Neural crest cell (in vitro differentiated cells): ENCODE measurements at places on chromosomes 2 and 18.

DNA sequence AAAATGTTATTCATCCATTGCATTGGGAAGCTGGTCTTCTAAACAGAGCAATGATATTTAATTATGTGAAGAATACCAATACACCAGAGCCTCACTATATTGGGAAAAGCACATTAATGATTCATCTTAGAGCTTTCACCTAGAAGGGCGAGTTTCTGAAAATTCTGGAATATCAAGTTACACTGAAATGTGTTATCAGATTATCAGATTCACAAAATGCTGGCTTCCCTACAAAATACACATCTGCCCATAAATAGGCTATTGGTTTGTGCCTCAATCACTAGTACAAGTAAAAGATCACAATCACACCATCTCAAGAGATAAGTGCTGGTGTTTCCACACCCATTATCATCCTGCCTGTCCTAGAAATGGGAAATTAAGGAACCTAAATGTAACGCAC is 200.7 kb downstream of the TMEM163 start:
- no peak for DNase-seq

DNA sequence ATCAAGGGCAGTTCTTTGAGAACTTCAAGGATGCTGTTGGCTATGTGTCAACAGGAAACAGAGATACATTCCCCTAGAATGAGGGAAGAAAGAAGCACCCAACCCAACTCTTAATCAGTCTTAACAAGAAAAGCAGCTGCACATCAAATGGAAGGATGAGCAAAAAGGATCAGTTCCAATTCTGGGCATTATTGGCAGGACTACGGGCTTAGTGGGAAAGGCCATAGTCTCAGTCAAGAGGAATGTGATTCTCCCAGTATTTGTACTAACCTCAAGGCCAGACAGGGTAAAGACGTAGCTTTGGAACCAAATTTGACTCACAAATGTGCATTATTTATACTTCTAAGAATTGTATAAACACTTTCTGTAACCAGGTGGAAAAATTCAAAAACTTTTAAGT is 18.2 kb downstream of the BMP10 start:
- DNase-seq, result no peak

GRCh38 chr2:170088776-170089175 is 89.2 kb upstream of the MYO3B start:
- no peak for DNase-seq

DNA sequence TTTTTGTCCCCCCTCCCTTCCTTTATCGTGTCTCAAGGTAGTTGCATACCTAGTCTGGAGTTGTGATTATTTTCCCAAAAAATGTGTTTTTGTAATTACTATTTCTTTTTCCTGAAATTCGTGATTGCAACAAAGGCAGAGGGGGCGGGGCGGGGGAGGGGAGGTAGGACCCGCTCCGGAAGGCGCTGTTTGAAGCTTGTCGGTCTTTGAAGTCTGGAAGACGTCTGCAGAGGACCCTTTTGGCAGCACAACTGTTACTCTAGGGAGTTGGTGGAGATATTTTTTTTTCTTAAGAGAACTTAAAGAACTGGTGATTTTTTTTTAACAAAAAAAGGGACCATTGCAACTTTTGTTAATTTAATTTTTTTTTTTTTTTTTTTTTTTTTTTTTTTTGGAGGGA is 2.1 kb downstream of the SOX11 start:
- DNase-seq, result peak; percentile 32

- peak; percentile 73 for DNase-seq
These were observed at the start of gene FKBP1B for GRCh38 chr2:24049485-24050021. FKBP1B (plus strand) TSS chr2:24049741; CDS start chr2:24049850, 109 bp downstream.

GRCh38 chr2:85698184-85698879 is 4.2 kb downstream of the GNLY start:
- no peak for DNase-seq

DNA sequence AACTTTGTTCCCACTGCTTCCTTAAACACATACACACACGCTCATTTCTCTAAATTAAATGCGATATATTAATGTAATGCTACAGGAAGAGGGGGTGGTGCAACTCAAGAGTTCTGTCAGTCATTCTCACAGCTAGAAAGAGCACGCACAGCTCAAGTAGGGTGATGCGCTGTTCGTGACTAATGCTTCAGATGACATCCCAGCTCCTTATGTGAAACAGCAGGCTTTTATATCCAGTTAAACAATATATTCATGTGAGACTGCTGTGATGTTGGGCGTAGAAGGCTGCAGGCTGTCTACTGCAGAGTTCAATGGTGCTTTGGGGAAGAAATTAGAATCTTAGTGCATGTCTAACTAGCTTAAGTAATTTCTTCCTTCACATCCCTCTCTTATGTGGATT is 912.6 kb upstream of the FSHR start:
- no peak for DNase-seq
